ENCODE measurements at places on chromosomes 4 and X. TPM values are rescaled to one million over a fixed set of nuclear protein-coding genes. Genes with fewer than 3 reads are reported as not detected.

The MAGEA12 gene
- not detected for total RNA-seq

The IL13RA1 gene
- 66.8 TPM for total RNA-seq

The POU4F2 gene
- total RNA-seq: not detected

The LANCL3 gene
- total RNA-seq: 0.18 TPM

The CAPN6 gene
- not detected for total RNA-seq

The CDKL5 gene
- 3.7 TPM for total RNA-seq

The ADH1C gene
- 1.4 TPM for total RNA-seq

The RGN gene
- 2.4 TPM for total RNA-seq

The CWH43 gene
- total RNA-seq: not detected

Data from fibroblast of the aortic adventitia (primary cell).